ENCODE measurements at places on chromosomes 7 and 10.

GRCh38 chr10:87678302-87678701 is 18.6 kb downstream of the PAPSS2 start:
- no peak for DNase-seq

- DNase-seq: no peak
These were observed 7.2 kb downstream of the RNF133 start for GRCh38 chr7:122691569-122692235.

DNA sequence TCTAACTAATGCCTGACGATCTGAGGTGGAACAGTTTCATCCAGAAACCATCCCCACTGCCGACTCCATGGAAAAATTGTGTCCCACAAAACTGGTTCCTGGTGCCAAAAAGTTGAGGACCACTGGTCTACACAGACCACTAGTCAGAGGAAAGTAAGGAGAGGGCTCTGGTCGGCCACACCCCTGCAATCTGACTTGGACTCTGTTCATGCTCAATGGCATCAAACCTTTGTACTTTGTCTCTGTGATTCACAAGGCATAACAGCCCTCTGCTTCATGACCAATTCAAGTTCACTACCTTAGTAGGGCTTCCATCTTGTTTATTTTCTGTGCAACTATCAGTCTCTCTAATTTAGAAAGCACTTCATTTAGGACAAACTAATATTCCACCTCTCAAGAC is 1.8 kb downstream of the TUBAL3 start:
- no peak for DNase-seq

DNA sequence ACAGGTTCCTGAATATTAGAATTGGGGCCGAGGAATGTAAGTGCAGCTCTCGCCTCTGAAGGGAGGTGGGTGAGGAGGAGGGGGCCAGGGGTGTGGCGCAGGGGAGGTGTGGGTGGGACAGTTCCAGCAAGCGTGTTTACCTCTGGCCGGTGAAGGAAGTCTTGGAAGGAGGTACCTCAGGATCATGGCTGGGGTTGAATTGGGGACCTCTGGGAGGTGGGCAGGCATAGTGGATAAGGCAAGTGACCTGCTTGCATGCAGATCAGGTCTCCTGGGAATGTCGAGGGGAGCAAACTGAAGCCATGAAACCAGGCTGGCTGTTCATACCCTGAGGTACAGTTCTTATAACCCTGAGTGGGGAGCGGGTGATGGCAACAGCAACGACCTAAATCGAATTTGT is 2.0 kb downstream of the ZNF775 start:
- no peak for DNase-seq

- DNase-seq: no peak
These were observed 73.5 kb downstream of the CLEC2L start for GRCh38 chr7:139597028-139597427.

GRCh38 chr7:151060416-151061212 is 1.2 kb downstream of the SLC4A2 start:
- no peak for DNase-seq

DNA sequence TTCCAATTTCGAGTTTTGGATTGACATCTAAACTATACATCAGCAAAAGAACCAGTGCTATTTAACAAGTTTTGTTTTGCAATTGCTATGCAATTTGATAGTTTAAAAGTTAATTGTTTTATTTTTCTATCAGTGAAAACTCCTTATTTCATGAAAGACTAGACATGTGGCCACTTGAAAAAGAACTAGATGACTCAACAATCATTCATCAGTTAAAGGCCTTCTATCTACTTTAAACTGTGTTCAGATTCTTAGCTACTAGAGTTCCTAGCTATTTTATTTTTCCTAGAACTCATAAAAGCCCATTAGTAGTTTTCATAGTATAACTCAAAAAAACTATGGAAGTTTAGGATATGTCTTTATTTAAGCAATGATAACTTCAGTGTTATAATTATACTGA is 104.6 kb upstream of the LSM8 start:
- no peak for DNase-seq

DNA sequence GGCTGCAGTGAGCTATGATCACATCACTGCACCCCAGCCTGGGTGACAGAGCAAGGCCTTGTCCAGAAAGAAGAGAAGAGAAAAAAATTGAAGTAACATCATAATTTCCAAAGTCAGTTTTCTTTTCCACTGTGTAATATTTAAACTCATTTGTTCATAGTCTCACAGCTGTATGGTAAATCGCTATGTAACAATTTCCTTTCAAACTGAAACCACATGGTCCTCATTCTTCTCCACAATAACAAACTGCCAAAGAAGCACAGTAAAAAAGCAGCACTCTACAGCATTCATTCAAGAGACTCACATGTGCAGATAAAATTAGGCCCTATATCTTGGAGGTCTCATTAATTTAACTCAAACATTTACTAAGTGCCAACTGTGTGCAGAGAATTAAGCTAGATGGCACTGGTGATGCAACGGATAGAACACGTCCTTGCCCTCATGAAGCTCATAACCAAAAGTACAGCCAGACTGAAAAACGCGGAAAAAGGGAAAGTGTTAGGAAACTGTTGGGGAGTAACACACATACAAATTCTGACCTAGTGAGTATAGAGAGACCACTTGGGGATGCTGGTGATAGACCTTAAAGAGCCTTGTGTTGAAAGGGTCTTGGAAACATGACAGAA is 174.0 kb upstream of the KCTD7 start:
- peak; percentile 5 for DNase-seq

- DNase-seq: no peak
These were observed 88.8 kb downstream of the SUGCT start for GRCh38 chr7:40223451-40224127.

DNA sequence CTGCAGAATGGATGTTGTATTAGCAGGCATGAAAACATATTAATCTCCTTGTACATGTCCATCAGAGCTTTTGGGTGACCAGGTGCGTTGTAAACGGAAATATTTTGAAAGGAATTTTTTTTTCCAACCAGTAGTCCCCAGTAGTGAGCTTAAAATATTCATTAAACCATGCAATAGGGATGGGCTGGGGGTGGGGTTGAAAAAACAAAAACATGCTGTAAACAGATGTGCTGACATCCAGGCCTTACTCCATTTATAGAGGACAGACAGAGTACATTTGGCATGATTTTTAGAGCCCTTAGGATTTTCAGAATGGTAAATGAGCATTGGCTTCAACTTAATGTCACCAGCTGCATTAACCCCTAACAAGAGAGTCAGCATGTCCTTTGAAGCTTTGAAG is 50.2 kb downstream of the PTPN12 start:
- no peak for DNase-seq

GRCh38 chr7:81159402-81159801 is 240.6 kb upstream of the SEMA3C start:
- DNase-seq: no peak

- no peak for DNase-seq
These were observed 62.6 kb downstream of the CCNY start for GRCh38 chr10:35398908-35399307.

DNA sequence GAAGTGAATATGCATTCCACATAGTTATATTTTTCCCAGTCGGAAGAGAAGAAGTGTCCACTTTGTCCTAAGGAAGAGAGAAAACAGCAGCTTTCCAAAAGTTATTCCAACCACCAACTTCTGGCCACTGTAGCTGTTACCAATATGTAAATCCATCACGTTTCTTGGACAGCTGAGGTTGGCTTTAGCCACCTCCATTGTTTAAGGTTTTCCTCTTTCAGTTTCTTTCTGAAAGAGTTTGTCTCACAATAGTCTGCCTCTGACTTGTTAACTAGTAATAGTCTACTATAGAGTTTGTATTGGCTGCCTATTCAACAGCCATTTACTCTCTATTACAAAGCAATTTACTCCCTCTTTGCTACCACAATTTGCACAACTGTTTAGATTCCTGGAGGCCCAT is 457.6 kb upstream of the LRRN3 start:
- no peak for DNase-seq

- no peak for DNase-seq
These were observed 1068.1 kb downstream of the NRG3 start for GRCh38 chr10:82943142-82943541.

All from bone marrow (tissue), 2 donors.